ENCODE measurements at places on chromosomes 6 and 20. TPM values are rescaled to one million over a fixed set of nuclear protein-coding genes. Genes with fewer than 3 reads are reported as not detected.

The ZNF311 gene
- total RNA-seq = 0.40 TPM

The ME1 gene
- 22.3 TPM for total RNA-seq

The PTK6 gene
- 11.1 TPM for total RNA-seq

The WFDC2 gene
- total RNA-seq = not detected

The AVP gene
- not detected for total RNA-seq

The SYNE1 gene
- 16.7 TPM for total RNA-seq

The PROKR2 gene
- not detected for total RNA-seq

The NTSR1 gene
- 10.6 TPM for total RNA-seq

The PPP1R3G gene
- 3.2 TPM for total RNA-seq

The RAB44 gene
- not detected for total RNA-seq

The SHLD1 gene
- total RNA-seq = 5.1 TPM

The SLC12A5 gene
- 2.4 TPM for total RNA-seq

The POU5F1 gene
- not detected for total RNA-seq

All from PC-3 (cell line).